ENCODE measurements at places on chromosomes 7 and 10. TPM values are rescaled to one million over a fixed set of nuclear protein-coding genes. Genes with fewer than 3 reads are reported as not detected.

- DNase-seq: no peak
- no peak overlapping the region for H3K4me3 ChIP-seq
- no peak overlapping the region for H3K27ac ChIP-seq
Measured at GRCh38 chr7:48472640-48473039, 301.4 kb downstream of the ABCA13 start.

- no peaks in the 10 kb centered on the region for H3K36me3 ChIP-seq
- no peaks in the 10 kb centered on the region for H3K4me1 ChIP-seq
- no peak for DNase-seq
- no peaks in the 10 kb centered on the region for H3K27me3 ChIP-seq
- H3K27ac ChIP-seq: no peak overlapping the region
Measured at GRCh38 chr10:53111529-53111928, 338.9 kb upstream of the MBL2 start.

- H3K27me3 ChIP-seq: no peaks in the 10 kb centered on the region
- no peak overlapping the region for H3K27ac ChIP-seq
- no peak for DNase-seq
- H3K4me3 ChIP-seq: no peak overlapping the region
- no peaks in the 10 kb centered on the region for H3K4me1 ChIP-seq
Measured at GRCh38 chr7:52482076-52482475, 553.4 kb upstream of the POM121L12 start.

Gene LIPK
- polyA plus RNA-seq: 0.56 TPM

DNA sequence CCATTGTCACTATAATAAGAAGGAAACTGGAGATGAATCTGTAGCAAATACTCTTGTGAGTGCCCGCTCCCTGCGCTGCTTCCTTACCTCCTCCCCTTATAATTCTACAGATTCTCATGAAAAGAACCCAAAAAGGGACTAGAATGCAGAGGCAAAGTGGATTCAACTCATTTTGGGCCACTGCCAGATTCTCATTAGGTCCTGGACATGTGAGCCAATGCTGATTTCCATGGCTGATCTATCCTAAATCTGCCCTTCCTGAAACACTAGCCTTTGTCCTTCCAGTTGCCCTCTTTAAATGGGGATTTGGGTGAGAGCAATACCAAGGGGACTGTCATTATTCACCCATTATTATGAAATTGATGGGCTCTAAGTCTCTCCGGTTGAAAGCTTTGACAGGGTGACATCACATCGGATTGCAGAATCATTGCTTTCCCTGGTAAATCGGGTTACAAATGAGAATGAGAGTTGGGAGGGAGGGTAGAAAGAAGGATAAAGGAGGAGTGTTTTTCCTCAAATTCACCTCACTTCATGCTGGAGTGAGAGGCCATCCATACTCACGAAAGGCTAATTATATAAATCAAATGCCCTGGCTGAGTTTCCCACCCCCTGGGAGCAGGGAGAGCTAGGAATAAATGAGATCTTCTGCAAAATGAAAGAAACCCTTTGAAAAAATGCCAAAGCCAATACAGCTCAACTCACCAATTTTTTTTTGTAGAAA lies 37.5 kb downstream of the PTN start:
- no peaks in the 10 kb centered on the region for H3K36me3 ChIP-seq
- H3K4me1 ChIP-seq: no peaks in the 10 kb centered on the region
- H3K27me3 ChIP-seq: no peaks in the 10 kb centered on the region
- DNase-seq: no peak
